ENCODE measurements at places on chromosomes 1 and 21.

- DNase-seq: no peak
These were observed 70.7 kb downstream of the DEGS1 start for GRCh38 chr1:224253721-224254120.

- no peak for DNase-seq
These were observed 75.1 kb upstream of the SIPA1L2 start for GRCh38 chr1:232704694-232705680.

GRCh38 chr1:68232289-68233148, at the start of gene WLS:
Gene WLS, minus strand, starts transcription at chr1:68232523. Its CDS starts 224 bp downstream, at chr1:68232299.
- no peak for DNase-seq

- no peak for DNase-seq
These were observed 2.4 kb upstream of the FCGR2A start for GRCh38 chr1:161502641-161503393.

DNA sequence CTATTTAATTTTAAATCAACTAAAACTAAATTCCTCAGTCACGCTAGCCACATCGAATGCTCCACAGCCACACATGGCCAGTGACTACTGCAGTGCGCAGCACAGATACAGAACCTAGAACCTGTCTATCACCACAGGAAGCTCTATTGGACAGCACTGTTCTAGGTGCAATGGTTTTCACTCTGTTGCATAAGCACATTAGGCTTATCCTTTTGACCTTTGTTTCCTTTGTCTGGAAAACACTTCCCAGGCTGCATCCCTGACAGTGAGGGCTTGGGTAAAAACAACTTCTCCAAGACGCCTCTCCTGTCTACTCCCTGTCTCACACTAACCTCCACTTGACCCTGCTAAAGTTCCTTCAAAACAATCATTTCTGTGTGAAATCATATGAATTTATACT, 33.6 kb upstream of the RAP1GAP start:
- no peak for DNase-seq

- no peak for DNase-seq
These were observed 20.3 kb downstream of the TSPAN2 start for GRCh38 chr1:115068826-115069585.

DNA sequence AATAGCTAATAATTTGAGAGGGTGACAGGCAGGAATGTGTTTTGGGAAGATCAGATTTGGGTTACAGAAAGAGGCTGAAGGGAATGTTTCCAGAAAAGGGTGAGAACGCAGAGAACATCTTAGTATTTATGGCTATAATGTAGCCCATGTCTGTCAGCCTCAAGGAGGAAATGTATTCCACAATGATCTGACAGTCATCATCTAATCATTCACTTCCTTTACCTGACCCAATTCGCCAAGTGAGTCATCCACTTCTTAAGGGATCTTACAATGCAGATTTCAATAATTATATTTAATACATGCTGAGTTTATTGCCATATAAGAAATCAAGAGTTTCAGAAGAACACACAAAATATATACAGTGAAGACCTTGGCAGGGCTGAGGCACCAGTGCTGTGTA, 10.8 kb downstream of the TRIM45 start:
- no peak for DNase-seq

DNA sequence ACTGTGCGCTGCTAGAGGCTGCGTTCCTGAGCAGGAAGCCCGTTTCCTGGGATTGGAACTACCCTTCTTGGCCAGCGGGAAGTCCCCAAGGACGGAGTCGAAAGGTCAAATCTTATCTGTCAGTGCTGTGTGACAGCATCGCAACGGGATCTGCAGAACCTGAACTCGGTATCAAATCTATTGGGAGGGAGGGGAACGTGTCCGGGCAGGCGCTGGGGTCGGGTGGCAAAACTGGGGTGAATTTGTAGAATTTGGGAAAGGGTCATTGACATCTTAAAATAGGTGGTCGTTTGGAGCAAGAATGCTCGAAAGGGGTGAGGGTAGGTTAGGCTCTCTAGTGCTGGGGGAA, 725 bp upstream of the ARPC5 start:
- DNase-seq: no peak

- no peak for DNase-seq
These were observed 18.8 kb upstream of the ECE1 start for GRCh38 chr1:21308847-21309652.

- DNase-seq: no peak
These were observed 896 bp upstream of the PLA2G2A start for GRCh38 chr1:19980314-19980713.

- DNase-seq: no peak
These were observed 5.0 kb downstream of the SELP start for GRCh38 chr1:169624912-169625311.

DNA sequence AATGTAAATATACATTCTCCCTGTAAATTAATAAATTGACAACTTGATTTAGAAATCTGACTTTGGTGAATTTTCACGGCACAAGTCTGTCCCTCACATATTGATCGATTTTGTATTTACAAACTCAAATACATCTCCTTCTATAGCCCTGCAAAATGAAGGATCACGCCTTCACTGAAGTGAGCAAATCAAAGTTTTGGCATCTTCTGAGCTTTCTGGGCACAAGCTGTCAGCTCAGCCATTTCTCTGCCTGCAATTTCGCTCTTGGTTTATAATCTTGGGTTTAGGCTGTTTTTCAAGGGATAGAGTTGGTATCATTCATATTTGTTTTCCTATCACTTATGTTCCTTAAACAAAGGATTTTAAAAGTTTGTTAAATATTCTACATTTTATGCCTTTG, 25.8 kb downstream of the ANP32E start:
- no peak for DNase-seq

DNA sequence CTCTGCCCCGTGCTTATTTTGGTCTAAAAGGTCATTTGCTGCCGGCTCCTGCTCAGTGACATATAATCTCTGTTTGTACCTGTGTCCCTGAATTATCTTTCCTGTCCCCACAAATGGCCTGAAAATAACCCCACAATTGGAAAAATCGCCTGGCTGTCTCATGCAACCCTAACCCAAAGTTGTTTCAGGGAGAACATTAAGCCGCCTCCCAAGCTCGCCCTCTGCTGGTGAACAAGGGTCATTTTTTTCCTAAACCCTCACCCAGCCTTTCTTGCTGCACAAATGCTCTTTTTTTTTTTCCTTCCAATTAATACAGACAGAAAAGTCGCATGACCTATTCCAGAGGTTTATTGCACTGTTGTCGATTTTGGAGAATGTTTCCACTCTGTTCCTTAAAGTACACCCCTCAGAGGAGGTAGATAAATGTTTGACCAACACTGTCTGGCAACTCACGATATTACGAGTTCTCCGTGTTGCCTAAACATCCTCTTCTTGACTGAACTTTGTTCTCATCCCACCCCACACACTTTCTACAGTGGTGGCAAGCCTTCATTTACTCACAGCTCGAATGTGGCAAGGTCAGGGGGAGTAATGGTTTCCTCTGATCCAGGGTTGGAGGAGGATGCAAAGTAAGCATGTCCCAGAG, 148.7 kb downstream of the ZZZ3 start:
- no peak for DNase-seq

GRCh38 chr1:38123356-38124135, 77.0 kb upstream of the POU3F1 start:
- no peak for DNase-seq

GRCh38 chr1:174189428-174190062, 30.2 kb downstream of the RABGAP1L start:
- DNase-seq: no peak

Data from GM12878 (cell line).